ENCODE measurements at places on chromosomes 7 and 10. TPM values are rescaled to one million over a fixed set of nuclear protein-coding genes. Genes with fewer than 3 reads are reported as not detected.

DNA sequence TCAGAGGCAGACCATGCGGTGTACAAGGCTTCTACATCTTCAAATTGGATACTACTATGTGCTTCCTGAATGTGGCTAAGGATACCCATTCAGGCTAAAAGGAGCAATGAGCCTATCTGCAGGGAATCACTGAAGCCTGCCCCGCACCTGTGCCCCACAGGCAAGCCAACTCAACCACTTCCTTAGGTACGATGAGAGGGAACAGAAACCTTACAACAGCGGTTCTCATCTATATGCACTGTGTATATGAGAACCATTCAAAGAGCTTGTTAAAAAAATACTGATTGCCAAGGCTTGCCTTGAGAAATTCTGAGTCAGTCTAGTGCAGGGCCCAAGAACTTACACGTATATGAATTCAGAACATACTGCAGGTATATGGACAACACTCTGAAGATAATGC lies 679.6 kb downstream of the PARD3 start:
- no peak for DNase-seq

- peak; percentile 67 for DNase-seq
Measured at GRCh38 chr10:930625-931325, 730 bp downstream of the LARP4B start.

- DNase-seq = no peak
Measured at GRCh38 chr10:112442063-112442462, 4.7 kb downstream of the ZDHHC6 start.

DNA sequence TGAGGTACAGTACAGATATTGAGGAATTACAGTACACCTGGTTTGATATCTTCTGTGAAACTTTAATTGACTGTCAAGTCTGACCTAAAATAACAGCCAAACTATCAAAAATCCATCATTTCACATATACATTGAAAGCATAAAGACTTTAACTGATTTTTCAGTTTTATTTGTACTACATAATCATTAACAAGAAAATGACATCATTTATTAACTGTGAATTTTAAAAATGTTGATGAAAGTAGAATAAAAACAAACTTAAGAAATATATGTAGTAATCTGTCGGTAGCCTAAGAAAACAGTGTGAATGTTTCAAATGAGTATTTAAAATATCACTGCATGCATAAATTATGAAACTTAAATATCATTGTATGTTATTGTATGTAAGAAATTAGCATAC lies 836.7 kb upstream of the GHITM start:
- DNase-seq = no peak

The GRID2IP gene
- total RNA-seq = not detected

- no peak for DNase-seq
Measured at GRCh38 chr7:41136551-41136950, 566.3 kb downstream of the INHBA start.

DNA sequence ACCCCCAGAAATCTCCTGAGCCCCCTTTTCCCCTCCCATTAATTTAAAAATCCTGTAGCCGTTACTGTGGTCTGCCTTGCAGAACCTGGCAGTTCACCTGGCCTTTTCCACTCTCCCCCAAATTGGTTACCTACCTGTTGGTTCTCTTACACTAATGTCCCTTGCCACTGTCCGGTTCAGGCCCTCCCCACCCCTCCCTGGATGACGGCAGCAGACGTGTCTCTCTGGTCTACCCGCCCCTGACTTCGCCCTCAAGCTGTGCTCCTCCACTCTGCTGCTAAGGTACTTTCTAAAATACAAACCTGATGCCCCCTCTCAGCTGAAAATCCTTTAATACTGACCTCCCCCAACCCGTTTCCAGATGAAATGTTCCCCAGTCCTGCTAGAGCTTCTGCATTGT lies 15.6 kb upstream of the SH3PXD2A start:
- no peak for DNase-seq

- no peak for DNase-seq
Measured at GRCh38 chr10:56327118-56327517, 33.9 kb downstream of the ZWINT start.

The PSTK gene
- 4.7 TPM for total RNA-seq

The COBL gene
- 57.5 TPM for total RNA-seq
